ENCODE measurements at places on chromosomes 12 and 14.
A peak's percentile ranks its signal among the peaks of the same experiment; 100 is the strongest.

DNA sequence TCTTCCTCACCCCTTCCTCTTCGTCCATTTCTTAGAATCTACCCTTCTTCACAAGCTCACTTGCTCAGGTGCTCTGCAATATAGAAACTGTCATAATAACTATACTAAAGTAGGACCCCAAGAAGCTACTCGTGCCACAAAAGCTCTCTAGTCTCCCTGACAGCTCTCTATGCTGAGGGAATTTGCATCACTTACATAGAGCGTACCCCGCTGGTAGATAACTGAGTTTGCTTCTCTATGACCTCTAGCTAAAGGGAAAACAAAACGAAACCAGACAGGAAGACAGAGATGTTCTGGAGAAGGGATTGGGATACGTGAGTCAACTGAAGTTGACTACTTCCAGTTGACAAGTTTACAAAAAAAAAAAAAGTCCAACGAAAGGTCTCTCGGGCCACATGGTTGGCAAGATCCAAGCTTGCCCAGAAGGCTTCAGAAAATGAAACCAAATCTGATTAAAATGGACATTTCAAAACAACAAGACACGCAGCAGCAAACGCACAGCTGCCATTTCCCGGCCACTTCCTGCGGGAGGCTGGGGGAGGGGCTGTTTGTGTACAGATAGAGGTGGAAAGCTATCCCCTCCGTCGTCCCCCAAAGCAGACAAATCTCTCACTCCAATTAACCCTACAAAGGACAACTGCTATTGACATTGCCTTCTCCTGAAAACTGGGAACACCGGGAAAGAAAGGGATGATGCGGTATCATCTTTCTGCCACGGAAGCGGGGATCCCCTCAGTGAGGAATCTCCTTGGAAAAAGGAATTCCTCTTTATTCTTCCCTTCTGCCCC lies 1.3 kb downstream of the BAZ2A start:
- peak; percentile 35 for DNase-seq

DNA sequence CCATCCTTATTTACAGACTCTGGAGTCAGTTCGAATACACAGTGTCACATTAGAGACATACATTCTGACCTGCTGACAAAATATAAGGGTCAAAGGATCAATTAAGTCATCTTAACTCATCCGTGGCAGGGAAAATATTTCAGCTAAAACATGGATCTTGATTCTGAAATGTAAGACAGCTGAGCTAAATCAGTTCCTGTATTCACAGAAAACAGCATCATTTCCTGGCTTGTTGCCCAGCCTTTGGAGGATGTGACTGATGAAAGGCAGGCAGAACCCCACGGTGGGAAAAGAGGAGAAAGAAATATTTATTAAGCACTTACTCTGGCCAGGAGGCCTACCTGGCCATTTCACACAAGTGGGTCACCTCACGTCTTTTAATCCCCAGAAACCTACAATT lies 101.9 kb downstream of the GAS2L3 start:
- DNase-seq = peak; percentile 54

- DNase-seq = peak; percentile 95
Measured at GRCh38 chr12:5588176-5588575, 156.3 kb downstream of the NTF3 start.

- DNase-seq = no peak
Measured at GRCh38 chr14:65115615-65116014, 13.3 kb upstream of the MAX start.

- DNase-seq = peak; percentile 78
Measured at GRCh38 chr12:60205500-60205899, 609.7 kb downstream of the SLC16A7 start.

DNA sequence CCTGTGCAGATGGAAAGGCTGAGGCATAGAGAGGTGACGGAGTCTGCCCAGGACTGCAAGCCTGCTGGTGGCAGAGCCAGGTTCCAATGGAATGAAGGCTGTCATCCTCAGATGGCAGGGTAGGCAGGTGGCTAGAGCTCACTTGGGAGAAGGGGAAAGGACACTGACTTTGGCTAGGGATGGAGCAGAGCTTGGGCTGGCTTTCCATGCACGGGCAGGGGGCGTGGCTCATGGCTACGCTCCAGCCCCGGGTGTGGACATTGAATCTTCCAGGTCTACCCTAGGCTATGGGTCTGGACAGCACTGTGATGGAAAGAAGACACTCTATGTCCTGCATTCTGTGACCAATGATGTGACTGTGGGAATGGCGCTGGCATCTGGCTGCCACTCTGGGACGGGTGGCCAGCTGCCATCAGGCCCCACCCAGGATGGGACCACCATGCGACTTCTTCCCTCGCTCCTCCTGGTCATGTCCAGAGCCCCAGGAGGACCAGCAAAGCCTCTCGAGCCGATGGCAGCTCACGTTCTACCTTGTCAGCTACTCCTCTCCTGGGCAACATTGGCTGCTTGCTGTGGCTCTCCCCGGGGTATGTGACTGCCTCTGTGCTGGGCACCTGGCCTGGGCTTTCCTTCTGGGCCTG lies 398.7 kb downstream of the TMEM121 start:
- DNase-seq = no peak

DNA sequence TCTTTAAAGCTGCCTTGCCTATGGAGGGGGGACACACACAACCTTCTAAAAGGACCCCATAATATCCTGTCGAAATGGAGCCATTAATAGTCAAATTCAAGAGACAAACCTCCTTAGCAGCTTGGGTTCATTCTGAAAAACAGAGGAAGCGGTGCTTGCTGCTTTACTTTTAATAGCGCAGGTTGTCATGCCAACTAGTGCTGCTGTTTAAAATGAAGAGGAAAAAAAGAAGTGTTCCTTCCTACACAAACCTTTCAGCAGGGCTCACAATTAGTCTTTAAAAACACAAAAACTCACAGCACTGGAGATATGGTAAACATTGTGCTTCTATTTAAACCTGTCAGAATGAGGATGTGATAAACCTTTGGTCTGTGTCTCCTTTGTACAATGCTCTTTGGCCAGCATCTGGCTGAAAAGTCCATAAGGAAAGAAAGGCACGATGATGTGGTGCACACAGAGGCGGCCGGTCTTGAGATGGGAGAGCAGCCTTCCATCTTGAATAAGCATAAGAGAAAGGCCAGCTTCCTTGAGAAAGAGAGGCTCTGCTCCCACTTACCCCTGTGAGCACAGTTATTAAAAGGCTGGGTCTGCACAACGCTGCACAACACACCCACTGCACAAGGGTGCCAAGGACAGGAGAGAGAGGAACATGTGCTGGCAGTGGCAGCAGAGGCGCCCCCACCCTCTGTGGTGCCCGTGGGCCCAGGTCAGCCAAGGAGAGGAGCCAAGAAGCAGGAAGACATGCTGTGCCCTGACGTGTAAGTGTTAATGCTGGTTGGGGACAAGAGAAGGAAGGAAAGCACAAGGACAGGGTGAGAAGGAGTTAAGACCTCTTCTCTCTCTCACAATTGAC lies 144.6 kb downstream of the TTC7B start:
- DNase-seq = no peak

DNA sequence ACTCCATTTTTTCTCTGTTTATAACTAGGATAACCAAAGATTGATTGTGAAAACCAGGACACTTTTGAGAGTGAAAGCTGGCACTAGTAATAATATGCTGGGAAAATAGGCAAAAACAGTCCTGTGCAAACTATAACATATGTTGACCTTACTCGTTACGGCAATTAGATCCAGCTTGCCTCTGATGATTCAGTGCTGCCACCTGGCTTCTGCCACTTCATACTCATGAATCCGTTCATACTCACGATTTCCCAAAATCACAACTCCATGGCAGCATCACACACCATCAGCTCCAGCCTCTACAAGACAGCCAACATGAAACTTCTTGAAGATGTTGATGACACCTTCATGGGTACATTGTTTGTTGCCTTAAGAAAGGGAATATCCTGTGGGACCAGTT lies 49.1 kb upstream of the CAND1 start:
- peak; percentile 1 for DNase-seq

DNA sequence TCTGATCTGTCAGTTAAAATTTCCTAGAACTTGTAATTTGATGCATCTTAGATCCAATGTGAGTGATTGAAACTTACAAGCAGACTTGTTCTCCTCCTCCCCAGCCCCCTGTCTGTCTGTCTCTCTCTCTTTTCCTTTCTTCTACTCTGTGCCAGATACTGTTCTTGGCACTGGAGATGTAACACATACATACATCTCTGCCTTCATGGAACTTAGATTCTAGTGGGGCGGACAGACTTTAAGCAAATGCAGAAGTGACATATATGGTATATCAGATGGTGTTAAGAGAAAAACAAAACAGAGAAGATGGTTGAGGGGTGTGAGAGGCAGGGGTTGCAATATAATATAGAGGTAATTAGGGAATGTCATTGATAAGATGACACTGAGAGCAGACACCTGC lies 6.6 kb downstream of the CHST11 start:
- DNase-seq = no peak

DNA sequence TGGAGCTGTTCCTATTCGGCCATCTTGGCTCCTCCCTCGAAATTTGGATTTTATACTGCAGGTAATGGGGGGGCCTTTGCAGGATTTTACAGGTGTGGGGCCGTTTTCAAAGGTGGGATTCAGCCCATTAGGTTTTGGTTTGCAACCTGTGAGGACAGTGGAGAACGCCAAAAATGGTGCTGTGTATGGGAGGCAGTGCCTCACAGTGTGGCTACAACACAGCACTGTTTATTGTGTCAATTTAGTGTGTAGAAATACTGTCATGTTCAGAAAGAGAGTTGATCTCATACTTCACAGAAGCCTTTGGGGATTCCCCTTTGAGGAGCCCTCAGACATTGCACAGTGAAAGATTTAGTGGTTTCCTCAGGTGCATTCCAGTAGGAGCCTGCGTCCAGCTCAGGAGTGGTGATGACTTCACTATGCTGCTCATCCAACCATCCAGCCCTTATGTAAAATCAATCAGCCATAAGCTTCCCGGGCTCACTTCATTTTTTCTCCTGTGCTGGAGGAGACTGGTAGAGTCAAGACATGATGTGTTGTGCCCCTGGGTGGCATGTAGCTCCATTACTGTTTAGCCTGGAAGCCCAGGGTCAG lies 92.7 kb upstream of the PRMT8 start:
- DNase-seq = no peak

DNA sequence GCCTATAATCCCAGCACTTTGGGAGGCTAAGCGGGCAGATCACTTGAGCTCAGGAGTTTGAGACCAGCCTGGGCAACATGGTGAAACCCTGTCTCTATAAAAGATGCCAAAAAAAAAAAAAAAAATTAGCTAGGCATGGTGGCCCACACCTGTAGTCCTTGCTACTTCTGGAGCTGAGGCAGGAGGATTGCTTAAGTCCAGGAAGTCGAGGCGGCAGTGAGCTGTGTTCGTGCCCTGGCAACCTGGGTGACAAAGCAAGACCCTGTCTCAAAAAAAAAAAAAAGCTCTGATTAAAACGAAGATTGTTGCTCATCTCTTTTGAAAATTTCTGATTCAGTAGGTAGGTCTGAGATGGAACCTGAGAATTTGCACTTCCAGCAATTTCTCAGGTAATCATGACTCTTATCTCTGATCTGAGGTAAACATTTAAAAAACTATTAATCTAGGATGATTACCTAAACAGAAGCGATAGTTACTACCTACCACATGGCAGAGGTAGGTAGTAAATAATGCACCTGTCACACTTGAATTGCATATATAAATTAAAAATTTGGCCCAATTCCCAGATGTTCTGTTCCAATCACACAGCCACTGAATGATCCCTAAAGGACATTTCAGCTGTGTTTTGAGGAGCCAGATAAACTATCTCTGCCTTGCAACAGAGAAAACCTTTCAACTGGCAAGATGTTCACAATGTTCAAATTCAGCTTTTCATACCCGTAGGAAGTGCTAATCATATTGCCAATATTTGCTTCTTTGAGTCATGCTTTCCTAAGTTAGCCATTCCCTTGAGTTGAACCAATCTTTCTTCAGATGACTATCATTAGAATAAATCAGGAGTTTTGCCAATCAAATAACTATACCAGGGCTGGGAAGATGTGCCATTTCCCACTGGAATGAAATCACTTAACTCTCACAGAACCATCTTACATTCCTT lies 4.2 kb upstream of the TEP1 start:
- no peak for DNase-seq

DNA sequence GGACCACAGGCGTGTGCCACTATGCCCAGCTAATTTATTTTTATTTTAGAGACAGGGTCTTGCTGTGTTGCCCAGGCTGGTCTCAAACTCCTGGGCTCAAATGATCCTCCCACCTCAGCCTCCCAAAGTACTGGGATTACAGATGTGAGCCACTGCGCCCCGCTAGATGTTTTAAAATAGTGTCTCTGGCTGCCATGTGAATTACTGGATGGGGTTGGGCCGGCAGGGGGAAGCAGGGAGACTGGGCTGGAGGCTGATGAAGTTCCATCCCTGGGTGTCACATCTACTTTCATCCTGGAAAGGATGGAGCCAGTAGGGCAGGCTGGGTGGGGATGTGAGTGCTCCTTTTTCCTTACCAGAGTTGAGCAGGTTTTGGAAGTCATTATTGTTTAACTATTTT lies 46.1 kb downstream of the DNAH10 start:
- peak; percentile 25 for DNase-seq

- no peak for DNase-seq
Measured at GRCh38 chr14:75939200-75939599, 42.6 kb downstream of the TGFB3 start.

GRCh38 chr12:18981732-18982131 lies 147.8 kb upstream of the PLEKHA5 start:
- no peak for DNase-seq

DNA sequence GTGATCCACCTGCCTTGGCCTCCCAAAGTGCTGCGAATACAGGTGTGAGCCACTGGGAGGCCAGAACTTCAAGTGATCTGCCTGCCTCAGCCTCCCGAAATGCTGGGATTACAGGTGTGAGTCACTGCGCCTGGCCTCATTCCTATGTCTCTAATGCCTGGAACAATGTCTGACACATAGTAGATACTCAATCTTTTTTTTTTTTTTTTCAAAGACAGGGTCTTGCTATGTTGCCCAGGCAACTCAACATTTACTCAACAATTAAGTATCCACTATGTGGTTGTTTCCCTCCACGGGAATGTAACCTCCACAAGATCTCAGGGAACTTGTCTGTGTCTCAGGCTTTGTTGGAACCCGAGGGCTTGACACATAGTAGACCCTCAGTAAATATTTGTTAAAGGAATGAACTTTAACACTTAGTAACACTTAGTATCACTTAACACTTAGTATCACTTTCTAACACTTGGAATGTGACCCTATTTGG lies 3.0 kb upstream of the TMEM120B start:
- DNase-seq = peak; percentile 78

DNA sequence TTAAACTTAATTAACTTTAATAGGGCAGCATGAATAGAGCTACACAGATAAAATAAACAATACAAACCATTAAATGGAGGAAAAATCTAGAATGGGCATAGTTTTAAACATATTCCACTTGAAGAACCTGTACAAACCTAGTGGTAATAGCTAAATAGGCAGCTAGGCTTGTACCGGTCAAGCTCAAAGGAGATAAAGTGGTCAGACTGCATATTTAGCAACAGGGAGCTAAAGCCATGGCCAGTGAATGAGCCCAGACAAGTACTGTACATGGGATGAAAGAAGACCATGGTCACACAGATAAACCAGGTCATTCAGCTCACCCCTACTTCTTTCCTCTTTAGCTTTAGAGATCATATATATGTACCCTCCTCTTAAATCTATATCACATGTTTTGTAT lies 186.6 kb upstream of the KRR1 start:
- DNase-seq = no peak

- no peak for DNase-seq
Measured at GRCh38 chr14:94225460-94226378, 51.6 kb downstream of the PPP4R4 start.

All from fibroblast of upper back skin (primary cell).